Nasal cavity respiratory epithelium epithelial cell of viscerocranial mucosa (primary cell): ENCODE measurements at places on chromosomes 1 and 21. TPM values are rescaled to one million over a fixed set of nuclear protein-coding genes. Genes with fewer than 3 reads are reported as not detected.

SPRR1A gene
- 3.1 and 9.5 TPM in 2 replicates for total RNA-seq

IVL gene
- 18.8 and 30.8 TPM in 2 replicates for total RNA-seq

NRAS gene
- 64.6 and 77.9 TPM in 2 replicates for total RNA-seq

KRTAP6-3 gene
- not detected in 2 replicates for total RNA-seq

CFHR2 gene
- not detected in 2 replicates for total RNA-seq

GAS5 gene
- 576 and 1,864 TPM in 2 replicates for total RNA-seq

BRDT gene
- total RNA-seq: not detected in 2 replicates

ANKRD13C gene
- 25.3 and 30.8 TPM in 2 replicates for total RNA-seq

NEK2 gene
- total RNA-seq: under 0.01 TPM in 1 of 2 replicates, not detected in the other

DNAJC28 gene
- 1.0 and 1.6 TPM in 2 replicates for total RNA-seq

SHISAL2A gene
- total RNA-seq: 0.14 TPM in 1 of 2 replicates, not detected in the other

PPIAL4G gene
- total RNA-seq: not detected in 2 replicates

TMED5 gene
- total RNA-seq: 92.8 and 106 TPM in 2 replicates

SAMSN1 gene
- not detected in 2 replicates for total RNA-seq

MED8 gene
- 40.2 and 97.7 TPM in 2 replicates for total RNA-seq

ECM1 gene
- total RNA-seq: 5.1 and 7.0 TPM in 2 replicates

VASH2 gene
- total RNA-seq: 0.07 TPM in 1 of 2 replicates, not detected in the other

OLFML3 gene
- total RNA-seq: under 0.01 and 1.4 TPM in 2 replicates

TTLL10 gene
- total RNA-seq: 0.28 TPM in 1 of 2 replicates, not detected in the other

CDC20 gene
- total RNA-seq: 0.21 and 1.4 TPM in 2 replicates

OLIG2 gene
- total RNA-seq: not detected in 2 replicates

KNCN gene
- not detected in 2 replicates for total RNA-seq

PRAMEF14 gene
- not detected in 2 replicates for total RNA-seq

CCDC24 gene
- 2.4 and 4.0 TPM in 2 replicates for total RNA-seq

GBP6 gene
- 29.4 and 82.7 TPM in 2 replicates for total RNA-seq

ARL8A gene
- 29.4 and 45.3 TPM in 2 replicates for total RNA-seq

SH3BGR gene
- 4.6 and 8.2 TPM in 2 replicates for total RNA-seq

TSNAX gene
- 31.8 and 32.5 TPM in 2 replicates for total RNA-seq

LRRC38 gene
- not detected in 2 replicates for total RNA-seq

KLF17 gene
- total RNA-seq: not detected in 2 replicates

ARHGAP29 gene
- 10.4 and 20.5 TPM in 2 replicates for total RNA-seq

CD1B gene
- total RNA-seq: not detected in 2 replicates

LHX4 gene
- under 0.01 TPM in 2 replicates for total RNA-seq

SPRR4 gene
- not detected in 2 replicates for total RNA-seq

TCHH gene
- total RNA-seq: under 0.01 and 0.14 TPM in 2 replicates
